Vagina (tissue), 2 donors: ENCODE measurements at places on chromosomes 5 and 9. TPM values are rescaled to one million over a fixed set of nuclear protein-coding genes. Genes with fewer than 3 reads are reported as not detected.

GRCh38 chr9:98899408-98900056 lies 44.2 kb upstream of the COL15A1 start:
- DNase-seq, result no peak

- no peak for DNase-seq
Observed at GRCh38 chr5:32254881-32255539, 57.7 kb downstream of the MTMR12 start.

DNA sequence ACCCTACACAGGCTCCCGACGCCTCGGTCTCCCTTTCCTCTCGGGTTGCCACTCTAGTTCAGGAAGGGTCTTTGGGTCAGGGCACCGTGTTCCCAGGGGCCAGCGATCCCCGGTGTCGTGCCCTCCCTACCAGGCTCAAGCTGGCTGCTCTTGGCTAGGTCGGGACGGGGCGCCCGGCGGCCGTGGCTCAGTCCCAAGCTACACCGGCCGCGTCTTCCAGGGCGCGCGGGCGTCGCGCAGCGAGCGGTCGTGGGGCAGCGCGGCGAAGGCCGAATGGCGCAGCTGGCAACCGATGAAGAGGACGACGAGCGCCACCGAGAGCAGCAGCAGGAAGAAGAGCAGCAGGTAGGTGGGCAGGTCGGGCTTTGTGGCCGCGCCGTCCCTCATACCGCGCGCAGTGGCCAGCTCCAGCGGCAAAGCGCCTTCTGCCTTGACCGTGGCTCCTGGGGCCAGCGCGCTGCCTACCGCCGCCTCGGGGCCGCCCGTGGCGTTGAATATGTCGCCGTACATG lies 892 bp downstream of the SMIM32 start:
- no peak for DNase-seq

GRCh38 chr5:150209099-150209635 lies 19.3 kb downstream of the SLC6A7 start:
- DNase-seq, result no peak

- DNase-seq, result no peak
Observed at GRCh38 chr5:23507278-23507685, at the start of gene PRDM9. PRDM9 (plus strand) TSS chr5:23507609; CDS start chr5:23509034, 1,425 bp downstream.

BARX1 gene
- total RNA-seq, result not detected

DNA sequence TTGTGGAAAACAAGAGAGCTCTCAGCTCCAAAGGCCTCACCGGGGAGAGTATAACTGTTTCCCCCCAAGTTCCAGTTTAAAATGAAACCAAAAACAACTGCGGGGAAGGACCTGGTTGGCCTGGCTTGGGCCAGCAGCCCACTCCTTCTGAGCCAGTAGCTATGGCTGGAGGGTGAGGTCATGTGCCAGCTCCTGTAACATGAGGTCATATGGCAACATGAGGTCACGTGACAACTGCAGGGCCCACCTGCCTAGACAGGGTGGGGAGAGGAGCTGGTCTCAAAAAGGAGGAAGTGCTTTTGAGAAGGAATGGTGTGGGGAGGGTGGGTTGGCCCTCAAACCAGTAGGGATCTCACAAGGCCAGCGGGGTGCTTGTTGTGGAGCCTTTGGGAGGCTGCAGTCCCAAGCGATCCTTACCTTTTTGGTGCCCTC lies 29.3 kb upstream of the CRB2 start:
- no peak for DNase-seq

TERT gene
- total RNA-seq, result not detected

SH3RF2 gene
- 48.4 TPM for total RNA-seq

DNA sequence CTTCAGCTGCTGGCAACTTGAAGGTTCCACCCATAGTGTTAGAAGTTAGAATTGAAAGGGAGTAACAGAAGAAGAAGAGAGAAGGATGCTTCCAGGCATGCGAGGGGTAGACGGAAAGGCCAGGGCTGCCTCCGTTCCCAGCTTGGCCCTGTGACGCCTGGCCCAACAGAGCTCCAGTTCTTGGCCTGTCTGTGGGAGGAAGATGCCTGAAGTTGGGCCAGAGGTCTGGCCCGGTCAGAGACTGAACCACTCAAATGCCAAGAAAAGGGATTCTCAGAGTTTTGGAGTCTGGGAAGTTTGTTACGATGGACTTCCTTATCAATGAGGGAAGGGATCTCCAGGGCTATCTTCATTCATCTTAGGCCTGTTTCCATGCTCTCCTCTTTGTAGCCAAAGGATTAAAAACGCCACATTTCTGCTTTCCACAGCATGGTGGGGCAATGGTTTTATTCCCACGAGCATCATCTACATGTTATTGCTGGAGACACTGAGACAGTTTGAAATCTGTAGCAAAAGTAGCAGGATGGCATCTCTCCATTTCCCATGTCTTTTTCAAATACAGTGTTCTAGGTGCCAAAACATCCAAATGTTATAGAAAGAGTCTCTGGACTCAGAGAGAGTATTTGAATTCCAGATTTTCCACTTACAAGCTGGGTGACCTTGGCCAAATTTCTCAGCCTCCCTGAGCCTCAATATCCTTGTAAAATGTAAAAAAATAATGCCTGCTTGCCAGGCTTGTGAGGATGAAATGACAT lies 65.4 kb upstream of the ANKRD55 start:
- no peak for DNase-seq

- no peak for DNase-seq
Observed at GRCh38 chr5:153831973-153832372, 206.7 kb downstream of the FAM114A2 start.

DNA sequence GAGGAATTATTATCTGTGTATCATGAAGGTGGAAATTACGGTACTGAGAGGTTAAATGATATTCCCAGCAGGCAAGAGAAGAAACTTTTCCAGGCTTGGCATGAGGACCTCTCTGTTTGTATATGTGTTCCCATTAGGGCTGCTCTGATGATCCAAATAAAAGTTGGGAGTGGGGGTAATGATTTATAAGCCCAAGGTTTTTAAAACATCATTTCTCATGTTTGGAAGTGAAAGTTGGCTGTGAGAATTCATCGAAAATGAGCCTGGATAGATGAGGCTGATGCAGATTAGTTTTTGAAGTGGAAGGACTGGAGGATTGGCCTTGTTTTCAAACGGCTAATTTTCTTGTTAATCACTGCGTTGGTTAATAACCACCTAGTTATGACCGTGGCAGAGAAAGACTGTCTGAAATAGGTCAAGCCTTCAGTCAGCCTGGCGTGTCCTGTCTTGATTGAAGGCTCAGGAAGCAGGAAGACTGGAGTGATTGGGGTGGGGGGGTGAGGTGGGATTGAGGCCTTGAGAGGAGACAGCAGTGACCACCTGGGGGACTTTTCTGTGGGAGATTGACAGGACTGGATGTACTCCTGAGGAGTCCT lies 391.0 kb upstream of the WWC1 start:
- DNase-seq, result no peak

GRCh38 chr9:15116130-15116580 lies 190.9 kb downstream of the TTC39B start:
- no peak for DNase-seq

PLPP7 gene
- 11.8 TPM for total RNA-seq

- no peak for DNase-seq
Observed at GRCh38 chr5:148827723-148828122, 1.3 kb downstream of the ADRB2 start.

PLPPR1 gene
- total RNA-seq, result not detected

- no peak for DNase-seq
Observed at GRCh38 chr5:83377131-83377865, 94.2 kb upstream of the VCAN start.

FGFR4 gene
- 12.0 TPM for total RNA-seq

DNA sequence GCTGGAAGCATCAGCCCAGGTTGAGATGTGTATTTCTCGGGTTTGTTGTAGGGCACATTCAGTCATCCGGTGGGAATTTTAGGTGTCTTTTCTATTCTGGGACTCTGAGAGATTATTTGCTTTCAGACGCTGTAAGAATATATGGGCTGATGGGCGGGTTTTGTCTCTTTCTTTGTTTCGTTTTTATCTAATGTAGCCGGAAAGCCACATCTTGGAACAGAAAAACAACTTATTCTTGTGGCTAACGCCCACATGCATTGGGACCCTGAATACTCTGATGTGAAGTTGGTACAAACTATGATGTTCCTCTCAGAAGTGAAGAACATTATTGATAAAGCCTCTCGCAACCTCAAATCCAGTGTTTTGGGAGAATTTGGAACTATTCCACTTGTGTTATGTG lies 22.4 kb downstream of the SCGB3A1 start:
- no peak for DNase-seq
